ENCODE measurements at places on chromosomes 5 and 9.

DNA sequence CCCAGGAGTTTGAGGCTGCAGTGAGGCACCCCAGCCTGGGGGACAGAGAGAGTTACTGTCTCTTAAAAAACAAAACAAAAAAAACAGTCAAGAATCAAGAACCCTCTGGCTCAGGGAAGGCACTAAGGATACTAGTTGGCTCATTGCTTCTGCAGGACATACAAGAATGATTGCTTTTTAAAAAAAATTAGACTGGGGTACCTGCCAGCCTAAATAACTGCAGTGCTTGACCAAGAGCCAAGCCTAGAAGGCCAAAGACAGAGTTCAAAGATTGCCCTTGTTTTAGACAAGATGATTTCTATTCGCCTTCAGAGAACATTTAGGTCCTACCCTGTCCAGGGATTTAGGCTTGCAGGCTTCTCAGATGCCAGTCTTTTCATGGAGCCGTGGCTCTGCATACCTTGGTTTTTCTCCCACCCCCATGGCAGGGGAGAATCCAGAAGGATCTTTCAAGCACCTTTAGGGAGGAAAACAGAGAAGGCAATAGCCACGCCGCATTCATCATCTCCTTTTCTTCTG, 93.7 kb upstream of the IL6ST start:
- DNase-seq = no peak

DNA sequence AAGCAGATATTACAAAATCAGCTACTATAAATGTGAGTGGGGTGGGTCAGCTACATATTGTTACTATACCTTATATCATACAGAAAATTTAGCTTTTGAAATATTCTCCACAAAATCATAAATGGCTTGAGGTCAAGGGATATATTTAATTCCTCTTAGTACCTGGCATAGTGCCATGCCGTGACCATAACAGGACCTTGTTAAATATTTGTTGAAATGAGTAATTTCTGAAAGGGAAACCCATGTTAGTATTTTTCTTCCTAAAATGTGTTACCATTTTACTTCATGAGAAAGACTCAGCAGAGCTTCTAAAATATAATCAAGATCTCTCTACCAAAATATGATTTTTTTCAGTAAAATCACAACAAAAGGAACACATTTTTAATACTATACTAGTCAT, 14.8 kb downstream of the ATP10B start:
- DNase-seq = no peak

- DNase-seq = no peak
These were observed 33.8 kb downstream of the TGFBI start for GRCh38 chr5:136062366-136063274.

DNA sequence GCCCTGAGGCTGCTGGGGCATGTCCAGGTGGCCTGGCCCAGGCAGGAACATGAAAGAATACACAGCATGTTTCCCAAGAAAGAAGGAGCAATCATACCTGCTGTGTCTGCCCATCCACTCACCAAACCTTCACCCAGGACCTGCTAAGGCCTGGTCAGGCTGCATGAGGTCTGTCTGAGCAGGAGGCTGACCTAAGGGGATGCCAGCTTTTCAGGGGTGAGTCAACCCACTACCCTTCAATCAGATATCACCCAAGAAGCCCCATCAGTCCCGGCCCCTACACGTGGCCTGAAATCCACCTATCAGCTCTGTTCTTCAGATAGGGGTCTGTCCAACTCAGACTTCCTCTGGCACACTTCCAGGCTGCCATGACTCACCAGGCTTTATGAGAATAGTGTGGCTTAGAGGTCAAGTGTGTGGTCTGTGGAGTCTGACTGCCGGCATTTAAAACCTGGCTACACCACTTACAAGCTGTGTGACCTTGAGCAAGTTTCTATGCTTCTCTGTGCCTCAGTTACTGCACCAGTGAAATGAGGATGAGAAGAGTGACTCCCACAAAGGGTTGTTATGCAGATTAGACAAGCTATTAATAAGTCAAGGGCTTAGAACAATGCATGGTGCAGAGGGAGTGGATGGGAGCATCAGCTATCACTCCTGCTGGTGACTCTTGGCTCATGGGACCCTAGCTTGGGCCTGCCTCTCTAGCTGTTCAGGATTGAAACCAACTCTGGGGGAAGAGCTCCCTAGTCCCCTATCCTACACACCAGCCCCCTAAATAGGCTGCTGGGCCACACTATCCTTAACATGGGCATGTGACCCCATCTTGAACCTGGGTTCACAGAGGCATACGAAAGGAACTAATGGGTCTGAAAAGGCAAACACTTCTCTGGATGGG, 130.3 kb downstream of the PAX5 start:
- DNase-seq = peak; percentile 31

DNA sequence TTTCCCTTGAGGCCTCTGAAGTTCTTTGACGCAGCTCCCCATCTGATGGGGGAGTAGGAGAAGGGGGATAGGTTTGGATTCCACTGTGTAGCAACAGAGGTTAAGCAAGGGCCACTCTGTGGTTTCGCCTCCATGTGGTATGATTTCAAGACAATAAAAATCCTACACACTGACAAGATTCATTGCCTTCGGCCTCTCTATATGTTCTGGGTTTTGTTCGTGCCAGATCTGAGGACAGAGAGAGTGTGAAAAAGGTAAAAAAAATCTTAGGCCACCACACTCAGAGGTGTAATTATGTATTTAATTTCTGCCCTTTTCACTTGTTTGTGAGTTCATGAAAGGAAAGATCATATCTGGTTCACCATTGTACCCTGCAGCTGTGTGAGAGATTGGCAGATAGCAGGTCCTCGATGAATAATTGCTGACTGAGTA, 715.2 kb upstream of the ZNF608 start:
- no peak for DNase-seq

GRCh38 chr5:132237141-132237540, 9.5 kb upstream of the P4HA2 start:
- no peak for DNase-seq

DNA sequence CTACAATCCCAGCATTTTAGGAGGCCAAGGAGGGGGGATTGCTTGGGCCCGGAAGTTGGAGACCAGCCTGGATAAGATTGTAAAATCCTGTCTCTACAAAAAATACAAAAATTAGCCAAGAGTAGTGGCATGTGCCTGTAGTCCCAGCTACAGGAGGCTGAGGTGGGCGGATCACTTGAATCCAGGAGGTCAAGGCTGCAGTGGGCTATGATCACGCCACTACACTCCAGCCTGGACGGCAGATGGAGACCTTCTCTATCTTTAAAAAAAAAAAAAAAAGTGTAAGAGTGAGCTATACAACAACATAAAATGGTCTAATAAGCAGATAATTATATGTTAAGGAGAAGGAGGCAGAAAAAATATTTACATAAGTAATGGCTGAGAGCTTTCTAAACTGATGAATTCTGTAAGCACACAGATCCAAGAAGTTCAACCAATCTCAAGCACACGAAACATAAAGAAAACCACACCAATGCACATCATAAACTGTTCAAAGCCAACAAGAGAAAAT, 23.0 kb downstream of the CDC14B start:
- DNase-seq = no peak

DNA sequence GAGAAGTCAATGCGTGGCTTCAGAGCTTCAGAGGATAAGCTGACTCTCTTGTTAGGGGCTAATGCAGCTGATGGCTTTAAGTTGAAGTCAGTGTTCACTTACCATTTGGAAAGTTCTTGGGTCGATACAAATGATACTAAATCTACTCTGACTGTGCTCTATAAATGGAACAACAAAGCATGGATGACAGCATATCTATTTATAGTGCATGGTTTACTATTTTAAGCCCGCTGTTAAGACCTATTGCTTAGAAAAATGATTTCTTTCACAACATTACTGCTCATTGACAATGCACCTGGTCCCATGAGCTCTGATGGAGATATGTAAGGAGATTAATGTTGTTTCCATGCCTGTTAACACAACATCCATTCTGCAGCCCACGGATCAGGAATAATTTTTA, 435.7 kb downstream of the MAT2B start:
- DNase-seq = no peak

- no peak for DNase-seq
These were observed 20.6 kb downstream of the LIFR start for GRCh38 chr5:38535845-38536244.

GRCh38 chr9:103661663-103662062, 432.4 kb upstream of the SMC2 start:
- no peak for DNase-seq

- no peak for DNase-seq
These were observed 639.0 kb upstream of the ITGA1 start for GRCh38 chr5:52148679-52149078.

DNA sequence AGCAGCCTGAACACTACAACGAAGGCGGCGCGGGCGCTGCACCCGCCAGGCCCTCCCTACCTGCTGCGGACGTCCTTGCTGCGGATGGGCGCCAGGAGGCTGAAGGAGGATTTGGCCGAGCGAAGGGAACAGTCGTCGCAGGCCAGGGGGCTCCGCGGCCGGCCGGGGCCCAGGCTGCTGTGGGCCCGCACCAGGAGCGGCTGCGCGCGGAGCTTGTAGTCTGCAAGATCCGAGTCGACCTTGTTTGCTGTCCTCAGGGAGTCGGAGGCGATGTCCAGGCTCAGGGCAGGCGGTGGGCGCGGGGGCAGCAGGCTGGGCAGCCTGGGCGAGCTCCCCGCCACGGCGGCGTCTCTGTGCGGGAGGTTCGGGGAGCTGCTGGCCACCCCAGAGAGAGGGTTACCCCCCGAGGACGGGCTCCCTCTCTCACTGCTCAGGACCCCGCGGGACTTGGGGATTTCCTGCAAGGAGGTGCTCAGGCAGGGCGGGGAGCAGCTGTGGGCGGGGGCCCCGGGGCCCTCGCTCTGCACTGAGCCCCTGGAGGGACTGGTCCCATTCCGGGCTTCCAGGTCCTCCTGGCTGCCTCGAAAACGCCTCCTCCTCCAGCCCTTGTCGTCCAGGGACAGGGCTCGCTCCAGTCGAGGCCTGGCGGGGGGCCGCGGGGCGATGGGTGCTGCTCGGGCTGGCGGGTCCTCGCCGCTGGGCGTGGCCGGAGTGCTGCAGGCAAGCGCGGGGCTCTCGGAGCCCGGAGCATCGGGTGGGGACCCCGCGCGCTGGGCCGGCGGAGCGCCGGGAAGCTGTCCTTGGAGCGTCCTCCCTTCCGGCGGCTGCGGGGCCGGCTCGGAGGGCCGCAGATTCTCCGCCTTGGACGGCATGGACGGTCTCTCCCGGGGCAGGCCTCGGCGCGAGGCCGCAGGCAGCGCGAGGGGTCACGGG, 831 bp downstream of the INPP5E start:
- DNase-seq = no peak

DNA sequence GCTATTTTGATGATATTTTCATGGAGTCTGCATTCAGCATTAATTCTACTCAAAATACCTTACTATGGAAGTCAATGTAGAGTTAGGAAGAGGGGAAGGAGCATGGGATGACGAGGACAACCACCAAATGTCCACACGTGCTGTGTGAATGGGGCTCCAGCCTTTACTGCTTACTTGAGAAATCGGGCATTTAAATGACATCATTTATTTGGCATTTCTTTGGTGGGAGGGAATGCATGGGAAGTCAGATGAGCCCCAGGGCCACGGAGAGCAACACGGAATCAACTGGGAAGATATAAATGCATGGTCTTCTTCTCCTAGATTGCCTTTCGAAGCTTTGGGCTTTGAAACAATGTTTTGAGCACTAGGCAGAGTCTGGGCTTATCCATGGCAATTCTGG, 458.5 kb upstream of the KLF4 start:
- no peak for DNase-seq

DNA sequence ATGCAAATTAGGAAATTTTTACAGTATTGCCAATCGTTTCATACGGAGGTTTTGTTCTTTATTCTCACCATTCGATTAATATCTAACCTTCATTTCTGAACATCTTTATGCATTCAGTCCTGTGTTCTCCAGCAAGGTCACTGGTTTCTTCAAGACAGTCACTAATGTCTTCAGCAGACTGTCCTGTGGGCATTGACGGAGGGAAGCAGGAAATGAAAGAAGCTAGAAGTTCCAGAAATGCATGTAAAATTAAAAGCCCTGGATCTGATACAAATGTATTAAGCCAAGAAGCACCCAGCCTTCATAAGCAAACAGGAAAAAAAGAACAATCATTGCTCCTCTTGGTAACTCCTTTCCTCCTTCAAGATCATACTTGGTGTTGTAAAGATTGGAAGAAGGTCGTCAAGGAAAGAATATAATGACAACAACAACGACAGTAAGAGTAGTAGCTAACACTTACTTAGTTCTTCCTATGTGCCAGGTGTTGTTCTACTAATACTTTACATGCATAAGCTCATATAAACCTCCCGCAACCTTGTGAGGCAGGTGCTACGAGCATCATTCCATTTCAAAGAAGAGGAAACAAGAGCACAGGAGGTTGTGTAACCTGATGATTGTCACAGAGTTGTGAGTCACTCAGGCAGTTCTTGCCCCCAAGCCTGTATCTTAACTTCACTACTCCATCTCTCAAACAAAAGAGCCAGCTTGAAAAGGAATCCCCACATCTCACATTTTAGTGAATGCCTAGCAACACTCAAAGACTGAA, 59.9 kb upstream of the CER1 start:
- no peak for DNase-seq

DNA sequence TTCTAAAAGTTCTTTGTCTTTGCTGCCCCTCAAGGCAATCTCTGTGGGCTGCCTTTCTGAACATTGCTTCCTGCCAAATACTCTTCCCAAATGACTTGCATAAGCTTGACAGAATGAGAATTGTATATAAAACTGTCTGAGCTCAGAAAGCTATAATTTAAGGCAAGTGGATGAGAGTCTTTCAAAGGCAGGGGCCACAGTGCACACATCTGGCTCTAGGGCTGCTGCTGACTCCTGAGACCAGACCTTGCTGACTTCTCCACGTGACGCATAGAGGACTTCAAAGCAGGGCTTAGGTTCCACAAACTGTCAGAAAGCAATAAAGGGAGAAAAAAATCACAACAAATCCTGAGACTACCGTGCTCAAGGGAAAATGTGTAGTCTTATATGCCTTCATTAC, 79.4 kb upstream of the DIRAS2 start:
- no peak for DNase-seq

DNA sequence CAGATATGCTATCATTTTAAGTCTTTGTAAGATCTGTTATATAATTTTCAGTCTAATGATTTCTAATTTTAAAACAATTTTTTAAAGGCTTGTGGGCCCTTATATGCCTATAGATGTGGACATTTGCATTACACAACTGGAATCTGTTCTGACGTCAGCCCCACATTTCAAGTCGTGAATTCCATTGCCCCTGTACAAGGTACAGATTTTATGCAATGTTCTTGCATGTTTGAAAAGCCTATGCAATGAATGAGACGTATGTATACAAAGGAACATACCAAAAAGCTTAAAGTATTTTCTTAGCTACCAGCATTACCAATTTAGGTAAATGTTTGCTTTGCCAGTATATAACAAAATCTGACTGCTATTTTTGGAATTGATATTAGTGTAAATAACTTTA, 77.2 kb downstream of the ITGA1 start:
- no peak for DNase-seq

DNA sequence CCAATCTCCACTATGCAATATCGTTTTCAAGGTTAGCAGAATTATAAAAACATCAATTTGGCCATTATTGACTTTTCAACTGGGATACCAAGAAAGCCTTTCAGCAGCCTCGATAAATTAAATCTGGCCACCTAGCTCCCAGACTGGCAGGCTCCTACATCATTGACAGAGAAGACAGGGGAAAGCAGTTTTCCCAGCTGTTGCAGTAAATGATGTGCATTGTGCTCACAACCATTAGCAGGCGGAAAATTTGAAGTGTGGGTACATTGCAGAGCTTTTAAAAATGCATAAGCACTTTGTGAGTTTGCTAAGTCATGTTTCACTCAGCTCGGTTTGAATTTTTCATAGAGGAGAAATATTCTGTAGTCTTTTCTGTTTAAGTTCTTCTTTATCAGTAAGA, 297.9 kb downstream of the KCTD16 start:
- no peak for DNase-seq
